ENCODE measurements at places on chromosomes 3 and 15. TPM values are rescaled to one million over a fixed set of nuclear protein-coding genes. Genes with fewer than 3 reads are reported as not detected.

The SLC22A13 gene
- 0.77 TPM for total RNA-seq

The REC114 gene
- total RNA-seq = not detected

The ZNF80 gene
- total RNA-seq = not detected

- H3K4me3 ChIP-seq = no peak overlapping the region
- H3K27ac ChIP-seq = no peak overlapping the region
- H3K36me3 ChIP-seq = no peaks in the 10 kb centered on the region
- DNase-seq = peak; percentile 9
Observed at GRCh38 chr15:35206060-35206675, 121.1 kb upstream of the NANOGP8 start.

DNA sequence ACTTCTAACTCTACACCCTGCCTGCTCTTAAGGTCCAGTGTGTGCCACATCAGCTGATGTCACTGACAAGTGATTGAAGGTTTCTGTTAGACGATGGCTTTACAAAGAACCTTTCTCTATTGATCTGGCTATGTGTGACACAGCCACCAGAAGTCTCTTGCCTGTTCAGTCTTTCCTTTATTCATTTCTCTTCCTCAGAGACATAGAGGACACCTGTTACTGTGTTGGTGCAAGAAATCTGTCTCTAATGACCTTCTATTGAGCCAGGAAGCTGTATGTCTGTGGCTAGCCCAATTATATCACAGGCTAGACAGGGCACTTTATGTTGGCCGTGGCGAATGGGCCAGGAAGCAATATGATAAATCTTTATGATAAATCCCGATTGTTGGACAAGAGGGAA, 173.3 kb upstream of the GAP43 start:
- no peak overlapping the region for H3K4me3 ChIP-seq
- no peak overlapping the region for H3K27ac ChIP-seq
- no peaks in the 10 kb centered on the region for H3K4me1 ChIP-seq
- H3K27me3 ChIP-seq = no peaks in the 10 kb centered on the region
- H3K36me3 ChIP-seq = no peaks in the 10 kb centered on the region

DNA sequence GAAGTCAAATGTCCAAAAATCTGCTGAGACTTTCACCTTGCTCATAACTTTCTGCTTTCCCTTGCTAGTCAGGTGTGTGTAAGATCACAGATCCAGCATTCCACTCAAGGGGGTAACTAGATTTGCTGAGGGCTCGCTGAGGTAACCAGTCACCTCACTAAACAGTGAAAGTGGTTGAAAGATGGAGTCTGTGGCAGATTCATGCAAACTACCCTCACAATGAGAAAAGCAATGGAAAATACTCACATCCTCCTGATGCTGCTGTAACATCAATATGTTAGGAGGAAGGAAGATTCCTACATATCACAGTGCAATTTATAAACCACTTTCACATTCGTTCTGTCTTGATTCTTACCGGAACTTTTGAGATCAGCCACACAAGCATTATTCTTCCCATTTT, 174.3 kb upstream of the BCL6 start:
- H3K4me3 ChIP-seq = no peak overlapping the region
- no peak overlapping the region for H3K27ac ChIP-seq
- H3K4me1 ChIP-seq = peaks cover 2% of the 10 kb centered on the region
- no peaks in the 10 kb centered on the region for H3K36me3 ChIP-seq
- no peaks in the 10 kb centered on the region for H3K27me3 ChIP-seq

DNA sequence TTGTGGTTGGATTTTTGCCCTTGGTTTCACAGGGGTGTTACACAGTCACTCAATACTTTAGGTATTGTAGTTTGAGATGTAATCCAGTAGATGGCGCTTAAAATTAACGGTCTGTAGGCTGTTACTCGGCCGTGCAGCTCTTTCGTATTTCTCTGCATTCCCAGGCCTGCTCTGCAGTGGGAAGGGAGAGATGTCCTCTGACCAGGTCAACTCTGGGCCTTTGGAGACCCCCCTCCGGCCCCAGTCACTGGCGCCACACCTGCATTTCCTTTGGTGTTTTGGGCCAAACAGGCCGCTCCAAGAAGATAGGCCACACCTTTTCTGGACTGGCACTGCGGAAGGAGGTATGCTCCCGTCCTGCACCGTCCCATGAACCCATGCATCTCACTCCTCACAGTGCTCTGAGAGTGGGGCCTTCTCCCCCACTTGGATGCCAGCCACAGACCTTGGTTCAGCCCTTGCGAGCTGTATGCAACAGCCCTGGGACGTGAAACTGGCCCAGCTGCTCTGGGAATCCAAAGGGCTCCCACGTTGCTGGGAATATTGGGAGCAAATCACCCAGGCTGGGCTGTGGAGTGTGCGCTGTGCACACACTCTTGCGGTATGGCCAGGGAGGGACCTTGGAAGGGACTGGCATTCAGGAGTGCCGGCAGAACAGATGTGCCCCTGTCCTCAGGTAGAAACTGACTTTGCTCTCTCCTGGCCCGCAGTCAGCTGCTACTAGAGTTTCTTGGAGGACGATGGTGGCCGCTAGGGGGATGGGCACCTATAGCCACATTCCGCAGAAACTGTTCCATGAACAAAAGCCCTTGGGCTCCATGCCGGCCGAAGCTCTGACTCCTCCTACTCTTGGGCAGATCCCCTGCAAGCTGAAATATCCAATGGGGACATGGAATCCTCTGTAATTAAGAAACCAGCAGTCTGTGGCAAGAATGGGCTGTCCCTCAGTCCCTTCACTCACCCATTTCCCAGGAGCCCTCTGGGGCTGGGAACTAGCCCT, 410.5 kb upstream of the CADM2 start:
- H3K4me1 ChIP-seq = no peaks in the 10 kb centered on the region
- H3K27me3 ChIP-seq = no peaks in the 10 kb centered on the region
- H3K36me3 ChIP-seq = no peaks in the 10 kb centered on the region
- no peak overlapping the region for H3K4me3 ChIP-seq
- peak; percentile 55 for DNase-seq

DNA sequence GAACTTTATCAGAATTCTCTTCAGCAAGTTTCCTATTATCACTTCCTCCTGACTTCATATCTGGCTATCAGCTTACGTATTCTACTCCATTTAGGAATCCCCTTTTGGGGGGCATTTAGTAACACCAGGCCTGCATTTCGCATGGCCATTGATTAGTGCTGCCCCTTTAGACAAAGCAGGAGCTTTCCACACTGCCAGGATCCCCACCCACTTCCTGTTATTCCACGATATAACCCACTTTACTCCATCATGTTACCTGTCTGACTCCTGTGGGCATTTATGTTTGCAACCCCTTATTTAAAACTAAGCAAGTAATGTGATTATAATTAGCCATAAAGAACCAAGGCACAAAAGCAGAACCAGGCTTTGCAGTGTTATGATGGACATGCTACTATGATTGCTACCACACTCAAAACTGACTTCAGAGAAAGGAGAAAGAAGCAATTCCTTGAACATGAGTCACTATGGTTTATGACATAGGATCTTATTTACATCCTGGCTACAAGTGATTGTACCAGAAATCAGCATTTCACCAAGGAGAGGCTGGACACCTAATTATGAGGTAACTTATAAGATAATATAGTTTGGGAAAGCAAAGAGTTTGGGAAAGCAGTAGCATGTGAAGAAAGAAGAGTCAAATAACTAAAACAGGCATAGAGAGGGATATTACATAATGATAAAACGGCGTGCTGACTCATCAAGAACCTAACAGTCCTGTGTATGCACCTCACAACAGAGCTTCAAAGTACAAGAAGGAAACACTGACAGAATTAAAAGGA, 96.3 kb downstream of the IGSF11 start:
- H3K27me3 ChIP-seq = no peaks in the 10 kb centered on the region
- H3K4me3 ChIP-seq = no peak overlapping the region
- no peaks in the 10 kb centered on the region for H3K36me3 ChIP-seq
- DNase-seq = peak; percentile 32
- peak overlapping the region; percentile 25 for H3K27ac ChIP-seq
- H3K4me1 ChIP-seq = no peaks in the 10 kb centered on the region

GRCh38 chr3:114566162-114566755, 272.4 kb downstream of the TIGIT start:
- no peak for DNase-seq
- H3K27ac ChIP-seq = no peak overlapping the region
- no peaks in the 10 kb centered on the region for H3K36me3 ChIP-seq
- H3K4me1 ChIP-seq = no peaks in the 10 kb centered on the region
- no peaks in the 10 kb centered on the region for H3K27me3 ChIP-seq
